Neural crest cell (in vitro differentiated cells): ENCODE measurements at places on chromosomes 13 and 19.

- H3K4me1 ChIP-seq: peaks cover 4% of the 10 kb centered on the region
- peak overlapping the region; percentile 67 for H3K27ac ChIP-seq
- no peaks in the 10 kb centered on the region for H3K36me3 ChIP-seq
- no peak for DNase-seq
These were observed 35.5 kb downstream of the DHRS12 start for GRCh38 chr13:51768378-51768921.

DNA sequence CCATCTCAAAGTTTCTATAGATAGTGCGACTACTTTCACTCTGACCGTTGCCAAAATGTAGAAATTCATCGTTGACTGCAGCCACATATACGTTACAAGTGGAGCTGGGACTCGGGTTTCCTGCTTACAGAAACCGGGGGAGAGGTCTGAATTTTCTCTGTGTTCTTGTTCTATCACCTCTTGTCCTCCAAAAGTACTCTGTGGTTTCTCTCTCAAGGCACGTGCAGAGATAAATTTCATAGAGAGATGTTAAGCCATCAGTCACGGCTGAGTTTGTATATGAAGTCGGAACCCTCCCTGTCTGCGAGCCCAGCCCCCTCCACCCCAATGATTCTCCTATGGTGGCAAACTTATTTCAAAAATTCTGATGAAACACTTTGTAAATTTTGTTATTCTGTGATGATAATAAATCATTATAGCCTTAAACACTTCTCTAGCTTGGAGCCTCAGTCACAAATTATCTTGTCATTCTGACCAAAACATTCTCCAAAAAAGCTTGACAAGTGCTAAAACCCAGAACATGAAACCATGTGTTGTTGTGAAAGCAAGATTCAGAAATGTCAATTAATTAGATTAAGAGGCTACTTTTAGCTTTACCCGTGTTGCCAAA is 87.5 kb downstream of the TSHZ3 start:
- H3K4me3 ChIP-seq: no peak overlapping the region
- H3K36me3 ChIP-seq: no peaks in the 10 kb centered on the region
- H3K4me1 ChIP-seq: no peaks in the 10 kb centered on the region

DNA sequence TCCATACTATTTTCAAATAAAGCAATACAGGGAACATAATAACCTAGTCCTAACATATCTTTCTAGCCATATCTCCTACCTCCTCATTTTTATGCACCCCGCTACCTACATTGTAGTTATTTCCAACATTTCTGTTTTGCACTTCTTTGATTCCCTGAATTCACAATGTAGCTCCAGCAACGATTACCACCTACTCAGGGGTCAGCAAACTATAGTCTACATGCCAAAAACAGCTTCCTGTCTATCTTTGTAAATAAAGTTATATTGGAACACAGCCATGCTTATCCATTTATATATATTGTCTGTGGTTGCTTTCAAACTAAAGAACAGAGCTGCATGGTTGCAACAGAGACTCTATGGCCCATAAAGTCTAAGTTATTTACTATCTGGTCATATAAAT is 16.7 kb downstream of the MYCBP2 start:
- H3K27ac ChIP-seq: no peak overlapping the region
- no peaks in the 10 kb centered on the region for H3K27me3 ChIP-seq
- DNase-seq: no peak
- no peak overlapping the region for H3K4me3 ChIP-seq
- H3K4me1 ChIP-seq: peaks cover 44% of the 10 kb centered on the region

DNA sequence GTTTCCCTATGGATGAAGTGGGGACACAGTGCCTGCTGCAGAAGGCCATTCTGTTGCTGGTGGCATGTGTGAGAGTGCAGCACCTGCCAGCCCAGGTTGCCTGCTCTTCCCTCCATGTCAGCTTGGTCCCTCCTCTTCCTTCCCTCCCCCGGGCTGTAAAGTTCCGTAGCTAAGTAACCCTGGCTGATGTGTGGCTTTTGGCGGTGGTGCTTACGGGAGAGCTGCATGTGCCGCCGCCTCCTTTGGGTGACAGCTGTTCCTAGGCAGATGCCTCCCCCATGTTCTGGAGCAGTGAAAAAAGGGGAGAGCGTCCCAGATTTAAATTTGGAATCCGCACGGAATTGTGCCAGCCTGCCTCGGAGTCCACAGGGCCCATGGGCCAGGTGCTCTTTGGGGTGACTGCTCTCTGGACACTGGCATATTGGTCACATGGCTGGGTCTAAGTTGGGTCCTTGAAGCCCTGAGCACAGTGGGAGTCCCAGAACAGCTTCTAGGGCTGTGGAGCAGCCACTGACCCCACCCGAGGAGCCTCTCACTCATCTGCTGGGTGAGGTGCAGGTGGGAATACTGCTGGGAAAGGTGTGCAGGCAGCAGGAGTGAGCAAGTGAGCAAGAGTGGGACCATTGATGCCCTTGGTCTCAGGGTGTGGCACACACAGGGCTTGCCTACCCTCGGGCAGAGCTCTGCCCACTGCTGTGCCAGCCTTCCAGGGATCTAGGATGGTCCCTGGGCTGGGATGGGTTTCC is 33.1 kb upstream of the ZNF536 start:
- no peak overlapping the region for H3K27ac ChIP-seq
- H3K27me3 ChIP-seq: no peaks in the 10 kb centered on the region
- peaks cover 23% of the 10 kb centered on the region for H3K4me1 ChIP-seq
- peaks cover 4% of the 10 kb centered on the region for H3K36me3 ChIP-seq

GRCh38 chr19:31356587-31357314 is 7.5 kb upstream of the TSHZ3 start:
- peaks cover 9% of the 10 kb centered on the region for H3K4me1 ChIP-seq
- DNase-seq: no peak
- no peak overlapping the region for H3K27ac ChIP-seq
- H3K4me3 ChIP-seq: no peak overlapping the region
- H3K36me3 ChIP-seq: no peaks in the 10 kb centered on the region
- peaks cover 100% of the 10 kb centered on the region for H3K27me3 ChIP-seq

- H3K36me3 ChIP-seq: peaks cover 6% of the 10 kb centered on the region
- H3K27me3 ChIP-seq: peaks cover 37% of the 10 kb centered on the region
- DNase-seq: peak; percentile 47
- no peak overlapping the region for H3K27ac ChIP-seq
These were observed 35.1 kb upstream of the ZNF808 start for GRCh38 chr19:52492201-52492993.

DNA sequence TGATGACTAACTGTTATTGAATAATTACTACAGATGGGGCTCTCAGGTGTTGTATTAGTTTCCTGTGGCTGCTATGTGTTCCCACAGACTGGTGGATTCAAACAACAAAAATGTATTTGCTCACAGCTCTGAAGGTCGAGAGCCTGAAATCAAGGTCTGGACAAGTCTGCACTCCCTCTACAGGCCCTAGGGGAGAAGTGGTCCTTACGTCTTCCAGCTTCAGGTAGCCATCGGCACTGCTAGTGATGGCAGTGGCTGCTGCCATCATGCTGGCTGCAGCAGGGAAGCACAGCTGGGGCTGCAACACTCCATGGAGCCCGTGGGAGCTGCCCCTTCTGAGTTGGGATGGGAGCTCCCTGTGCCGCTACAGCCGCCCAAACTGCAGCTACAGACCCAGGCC is 1.9 kb downstream of the TEX26 start:
- H3K36me3 ChIP-seq: no peaks in the 10 kb centered on the region
- peaks cover 3% of the 10 kb centered on the region for H3K27me3 ChIP-seq
- no peak overlapping the region for H3K27ac ChIP-seq
- no peak overlapping the region for H3K4me3 ChIP-seq

GRCh38 chr19:5172859-5173630 is 167.6 kb downstream of the PTPRS start:
- H3K27me3 ChIP-seq: no peaks in the 10 kb centered on the region
- no peak overlapping the region for H3K4me3 ChIP-seq
- no peaks in the 10 kb centered on the region for H3K36me3 ChIP-seq
- peaks cover 15% of the 10 kb centered on the region for H3K4me1 ChIP-seq
- DNase-seq: no peak

- H3K27me3 ChIP-seq: peaks cover 38% of the 10 kb centered on the region
- DNase-seq: peak; percentile 71
- H3K27ac ChIP-seq: no peak overlapping the region
- no peak overlapping the region for H3K4me3 ChIP-seq
- no peaks in the 10 kb centered on the region for H3K36me3 ChIP-seq
- H3K4me1 ChIP-seq: no peaks in the 10 kb centered on the region
These were observed 13.8 kb downstream of the OR7D4 start for GRCh38 chr19:9205501-9206113.

- H3K36me3 ChIP-seq: no peaks in the 10 kb centered on the region
- DNase-seq: no peak
These were observed 530.6 kb upstream of the SPRY2 start for GRCh38 chr13:80871481-80871880.
